ENCODE measurements at places on chromosomes 6 and 20.
A peak's percentile ranks its signal among the peaks of the same experiment; 100 is the strongest.

DNA sequence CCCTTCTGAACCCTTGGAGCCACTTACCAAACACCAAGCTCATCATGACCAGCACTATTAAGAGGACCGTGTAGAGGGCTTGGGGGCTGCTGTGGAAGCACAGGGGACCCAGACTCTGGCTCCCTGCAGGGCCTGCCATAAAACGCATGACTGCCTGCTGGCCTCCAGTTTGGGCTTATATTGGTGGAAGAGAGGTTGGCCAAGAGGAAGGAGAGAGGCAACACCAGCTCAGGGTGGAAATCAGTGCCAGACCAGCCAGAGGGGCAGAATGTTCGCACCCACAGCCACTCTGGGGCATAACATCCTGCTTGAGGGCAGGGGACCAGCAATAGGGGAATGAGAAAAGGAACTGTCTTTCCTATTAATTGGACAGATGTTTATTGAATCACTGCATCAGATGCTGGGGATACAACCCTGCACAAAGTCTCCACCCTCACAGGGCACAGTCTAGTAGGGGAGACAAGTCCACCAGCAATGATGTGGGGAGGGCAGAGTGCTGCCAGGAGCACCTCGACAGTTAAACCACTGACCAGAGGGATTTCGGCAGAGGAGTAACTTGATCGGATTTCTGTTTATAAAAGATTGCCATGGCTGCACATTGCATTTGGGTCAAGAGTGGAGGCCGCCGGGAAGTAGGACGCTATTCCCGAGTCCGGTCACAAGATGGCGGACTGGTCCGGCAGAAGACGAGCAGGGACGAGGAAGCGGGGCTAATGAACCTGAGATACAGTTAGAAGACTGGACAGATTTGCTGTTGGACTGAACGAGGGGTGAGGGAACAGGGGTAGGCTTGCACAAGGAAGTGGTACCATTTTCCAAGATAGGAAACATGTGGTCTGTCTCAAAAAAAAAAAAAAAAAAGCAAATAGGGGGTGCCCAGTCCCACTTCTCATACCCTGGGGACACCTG lies at the start of gene LY6G5C:
LY6G5C (minus strand) TSS at position 842 of the 909 bp plus-strand sequence; CDS start at position 148, 694 bp downstream.
- peak; percentile 82 for DNase-seq

DNA sequence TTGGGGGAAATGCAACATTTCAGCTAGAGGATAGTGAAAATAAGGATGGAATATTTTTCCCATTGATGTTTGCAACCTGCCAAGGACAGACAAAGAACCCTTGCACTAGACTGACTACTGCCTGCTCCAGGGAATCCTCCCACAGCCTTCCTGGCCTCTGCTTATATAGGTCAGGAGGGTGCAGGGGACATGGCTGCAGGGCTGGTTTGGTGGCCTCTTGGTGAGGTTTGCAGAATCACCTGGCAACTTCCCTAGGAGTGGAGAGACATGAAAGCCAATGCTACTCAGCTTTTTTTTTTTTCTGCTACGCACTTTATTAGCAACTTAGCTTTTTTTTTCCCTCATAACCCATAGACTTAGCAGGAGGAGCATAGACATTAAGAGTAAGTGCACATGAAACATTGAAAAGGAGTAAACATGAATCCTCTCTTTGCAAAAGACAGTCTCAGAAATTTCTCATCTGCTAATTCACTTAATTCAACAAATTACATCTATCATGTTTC lies 39.8 kb upstream of the CDYL start:
- DNase-seq, result no peak

DNA sequence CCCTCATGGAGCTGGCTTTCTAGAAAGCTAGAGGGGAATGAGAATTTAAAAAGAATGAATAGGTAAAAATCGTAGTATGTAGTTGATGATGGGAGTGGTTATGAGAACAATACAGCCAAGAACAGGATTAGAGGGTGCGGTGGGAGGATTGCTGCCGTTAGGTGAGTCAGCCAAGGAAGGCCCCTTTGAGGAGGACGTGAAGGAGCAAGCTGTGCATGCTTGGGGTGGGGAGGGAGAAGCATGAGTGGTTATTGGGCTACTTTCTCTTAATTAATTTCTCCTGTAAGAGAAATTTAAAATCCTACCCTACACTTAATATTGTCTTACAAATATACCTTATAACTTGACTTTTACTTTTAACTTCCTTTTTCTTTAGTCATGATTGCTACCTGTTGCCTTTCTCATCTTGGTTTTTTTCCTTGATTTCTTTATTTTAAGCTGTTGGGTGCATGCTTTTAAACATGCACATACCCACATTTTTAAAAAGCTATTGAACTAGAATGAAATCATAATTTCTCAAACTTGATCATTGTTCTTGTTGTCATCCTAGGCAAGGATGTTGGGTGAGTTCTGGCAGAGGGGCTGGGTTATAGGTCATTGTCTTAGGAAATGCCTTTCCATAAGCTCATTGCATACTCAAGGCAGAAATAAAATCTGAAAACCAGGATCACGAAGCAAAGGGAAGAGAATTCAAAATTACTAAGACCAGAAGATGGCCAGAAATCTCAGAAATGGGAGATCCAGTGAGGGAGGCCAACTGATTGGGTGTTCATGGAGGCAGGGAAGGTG lies 114.5 kb downstream of the TCP11 start:
- no peak for DNase-seq

- DNase-seq, result no peak
Observed at GRCh38 chr6:6738922-6739716, 150.6 kb downstream of the LY86 start.

GRCh38 chr6:109081516-109082187 lies 13.0 kb downstream of the SESN1 start:
- no peak for DNase-seq

DNA sequence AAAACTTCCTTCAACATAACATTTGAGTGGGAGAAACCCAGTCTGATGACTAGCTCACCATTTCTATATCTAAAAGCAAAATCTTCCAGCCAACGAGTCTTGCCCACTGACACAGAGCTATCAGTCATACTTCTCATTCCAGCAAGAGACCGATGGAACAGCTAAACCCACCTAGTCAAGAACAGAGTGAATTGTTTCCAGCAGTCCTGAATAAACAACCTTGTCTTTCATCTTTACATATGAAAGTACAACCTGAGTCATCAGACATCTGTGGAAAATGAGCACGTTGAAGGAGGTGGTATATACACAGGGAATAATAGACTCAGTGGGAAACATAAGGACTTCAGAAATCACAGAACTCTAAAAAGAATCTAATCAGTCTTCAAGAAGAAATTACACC lies 23.8 kb downstream of the NRSN1 start:
- no peak for DNase-seq

DNA sequence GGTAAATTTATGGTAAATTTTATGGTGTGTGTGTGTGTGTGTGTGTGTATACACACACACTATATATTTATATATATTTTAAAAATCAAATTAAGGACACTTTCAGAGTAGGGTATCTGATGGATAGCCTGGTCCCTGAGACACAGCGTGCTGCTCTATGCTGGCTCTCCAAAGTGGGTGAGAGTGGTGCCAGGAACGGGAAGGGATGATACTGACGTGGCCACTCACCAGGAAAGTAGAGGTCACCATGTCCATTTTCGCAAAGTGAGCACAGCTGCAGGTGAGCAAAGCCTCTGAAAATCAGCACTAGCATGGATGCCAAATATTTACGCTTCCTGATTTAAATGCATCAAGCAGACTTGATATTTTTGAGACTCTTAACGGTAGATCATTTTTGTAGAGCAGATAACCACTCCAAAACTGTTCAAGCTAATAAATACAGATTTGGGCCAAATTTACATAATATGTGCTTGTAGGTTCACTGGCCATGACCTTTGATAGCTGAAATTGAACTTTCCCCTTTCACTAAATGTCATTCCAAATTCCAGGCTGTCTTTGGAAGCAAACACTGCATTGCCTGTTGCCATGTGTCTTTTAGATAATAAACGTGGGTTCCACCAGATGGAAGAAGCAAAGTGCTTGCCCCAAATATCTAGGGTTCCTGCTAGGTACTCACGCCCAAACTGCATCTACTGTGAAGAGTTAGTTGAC lies 116.6 kb downstream of the ATXN1 start:
- DNase-seq, result no peak

DNA sequence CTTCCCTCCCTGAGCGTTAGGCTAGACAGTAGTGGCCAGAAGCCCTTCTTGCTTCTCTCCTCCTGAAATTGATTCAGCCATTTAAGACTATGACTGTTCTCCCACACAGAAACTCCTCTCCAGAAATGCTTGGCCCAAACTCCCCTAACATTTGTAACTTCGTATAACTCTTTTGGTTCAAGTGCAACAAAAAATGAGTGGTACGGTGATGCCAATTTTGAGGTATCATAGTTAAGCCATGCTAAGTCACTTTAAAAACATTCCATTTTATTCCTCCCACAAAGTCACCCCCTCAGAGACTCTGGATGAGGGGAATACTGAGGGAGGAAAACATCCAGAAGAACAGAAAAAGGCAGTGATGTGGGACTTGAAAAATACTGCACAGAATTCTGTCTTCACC lies 21.1 kb upstream of the ROS1 start:
- DNase-seq, result no peak

DNA sequence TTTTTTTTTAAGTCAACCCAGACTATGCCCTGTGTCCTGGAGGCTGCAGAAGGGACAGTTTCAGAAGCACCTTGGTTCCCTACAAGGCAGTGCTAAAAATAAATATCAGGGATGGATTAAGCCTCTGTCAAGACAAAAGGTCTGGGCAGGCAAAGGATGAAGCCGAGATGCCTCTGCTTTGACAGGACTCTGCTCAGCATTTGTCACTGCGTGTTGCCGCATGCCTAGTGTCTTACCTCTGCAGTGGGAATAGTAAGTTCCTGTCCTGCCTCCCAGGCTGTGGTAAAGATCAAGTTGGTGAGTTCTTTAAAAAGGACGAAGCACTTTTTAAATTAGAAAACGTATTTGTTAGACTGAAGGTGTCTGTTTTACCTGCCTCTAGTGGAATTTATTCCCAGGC lies 15.1 kb downstream of the AAR2 start:
- no peak for DNase-seq

GRCh38 chr6:3001773-3002293 lies 2.1 kb downstream of the NQO2 start:
- peak; percentile 73 for DNase-seq

- peak; percentile 67 for DNase-seq
Observed at GRCh38 chr20:61900011-61900944, 165.4 kb downstream of the TAF4 start.

GRCh38 chr20:555976-556385 lies 12.4 kb upstream of the CSNK2A1 start:
- peak; percentile 63 for DNase-seq

GRCh38 chr6:13916230-13916944 lies 8.4 kb upstream of the RNF182 start:
- no peak for DNase-seq

- DNase-seq, result no peak
Observed at GRCh38 chr20:60759651-60760050, 492.4 kb upstream of the CDH4 start.

Data from ACHN (cell line).